ENCODE measurements at places on chromosomes 12 and 14. TPM values are rescaled to one million over a fixed set of nuclear protein-coding genes. Genes with fewer than 3 reads are reported as not detected.

PIANP gene
- total RNA-seq: 3.9 TPM

PTGDR gene
- total RNA-seq: 0.38 TPM

PTPRR gene
- 0.95 TPM for total RNA-seq

FOXG1 gene
- 1.7 TPM for total RNA-seq

PIK3C2G gene
- 8.4 TPM for total RNA-seq

GABARAPL1 gene
- 43.5 TPM for total RNA-seq

- H3K27me3 ChIP-seq: no peaks in the 10 kb centered on the region
- H3K4me1 ChIP-seq: peaks cover 16% of the 10 kb centered on the region
- no peak for DNase-seq
- peak overlapping the region; percentile 30 for H3K4me3 ChIP-seq
Observed at GRCh38 chr12:116346222-116346621, 68.7 kb upstream of the MED13L start.

DNA sequence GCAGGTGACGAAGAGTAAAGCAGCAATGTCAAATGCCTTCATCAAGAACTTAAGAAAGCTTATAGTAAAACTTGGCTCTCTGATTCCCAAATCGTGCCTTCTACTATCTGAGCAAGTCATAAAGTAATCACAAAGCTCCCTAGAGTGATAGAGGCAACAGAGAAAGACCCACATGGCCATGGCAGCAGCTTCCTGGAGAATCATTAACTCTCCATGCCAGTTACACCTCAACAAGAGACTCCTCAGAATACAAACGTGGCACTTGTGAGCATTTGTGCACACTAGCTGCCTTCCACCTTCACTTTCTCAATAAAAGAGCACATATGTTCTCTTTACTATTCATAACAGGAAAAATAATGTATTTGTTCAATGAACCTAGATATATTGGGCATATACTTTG lies 48.0 kb downstream of the PLCZ1 start:
- no peak overlapping the region for H3K4me3 ChIP-seq
- H3K27ac ChIP-seq: no peak overlapping the region
- no peaks in the 10 kb centered on the region for H3K36me3 ChIP-seq
- DNase-seq: no peak
- H3K27me3 ChIP-seq: no peaks in the 10 kb centered on the region

DNA sequence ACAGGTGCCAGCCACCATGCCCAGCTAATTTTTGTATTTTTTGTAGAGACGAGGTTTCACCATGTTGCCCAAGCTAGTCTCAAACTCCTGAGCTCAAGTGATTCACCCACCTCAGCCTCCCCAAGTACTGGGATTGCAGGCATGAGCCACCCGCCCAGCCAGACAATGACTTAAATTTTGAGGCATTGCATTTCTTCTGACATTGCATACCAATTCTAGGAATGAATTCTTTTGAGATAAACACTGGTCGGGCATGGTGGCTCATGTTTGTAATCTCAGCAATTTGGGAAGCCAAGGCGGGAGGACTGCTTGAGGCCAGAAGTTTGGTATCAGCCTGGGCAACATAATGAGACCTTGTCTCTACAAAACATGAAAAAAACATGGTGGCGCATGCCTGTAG lies 2.5 kb upstream of the CELA1 start:
- peaks cover 15% of the 10 kb centered on the region for H3K4me1 ChIP-seq
- no peaks in the 10 kb centered on the region for H3K36me3 ChIP-seq
- no peak overlapping the region for H3K4me3 ChIP-seq

- peak overlapping the region; percentile 92 for H3K27ac ChIP-seq
- H3K36me3 ChIP-seq: peaks cover 5% of the 10 kb centered on the region
- peaks cover 27% of the 10 kb centered on the region for H3K4me1 ChIP-seq
- no peaks in the 10 kb centered on the region for H3K27me3 ChIP-seq
- peak; percentile 80 for DNase-seq
Observed at GRCh38 chr12:79934281-79935020, 446 bp downstream of the PPP1R12A start.

DNA sequence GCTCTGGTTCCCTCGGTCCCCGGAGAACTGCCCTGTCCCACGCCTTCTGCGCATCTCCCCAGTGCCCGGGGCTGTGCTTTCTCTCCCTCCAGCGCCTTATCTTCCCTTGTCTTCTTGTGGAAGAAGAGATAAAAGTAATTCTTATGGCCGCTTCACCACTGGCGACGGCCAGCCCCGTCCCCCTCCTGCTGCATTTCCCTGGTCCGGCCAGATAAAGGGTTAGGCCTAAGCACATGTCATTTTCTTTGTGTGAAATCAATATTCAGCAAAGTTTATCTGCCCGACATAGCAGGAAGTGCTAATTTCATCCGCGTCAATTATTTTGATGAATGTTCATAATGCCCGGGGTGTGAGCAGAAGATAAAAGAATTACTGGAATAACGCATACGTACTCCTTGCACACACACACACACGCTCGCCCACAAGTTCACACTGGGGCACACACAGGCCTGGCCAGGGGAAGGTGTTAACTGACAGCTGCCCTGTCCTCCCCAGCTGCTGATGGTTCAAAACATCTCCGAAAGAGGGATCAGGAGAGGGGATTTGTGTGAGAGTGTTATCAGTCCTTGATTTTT lies 177.7 kb upstream of the LHX5 start:
- peaks cover 69% of the 10 kb centered on the region for H3K27me3 ChIP-seq
- no peaks in the 10 kb centered on the region for H3K36me3 ChIP-seq
- no peak overlapping the region for H3K27ac ChIP-seq
- H3K4me3 ChIP-seq: no peak overlapping the region
- DNase-seq: no peak
- peaks cover 7% of the 10 kb centered on the region for H3K4me1 ChIP-seq

- H3K27me3 ChIP-seq: peaks cover 60% of the 10 kb centered on the region
- no peak overlapping the region for H3K27ac ChIP-seq
- no peak for DNase-seq
- no peaks in the 10 kb centered on the region for H3K4me1 ChIP-seq
Observed at GRCh38 chr14:77154421-77154820, 12.8 kb upstream of the ZDHHC22 start.

DNA sequence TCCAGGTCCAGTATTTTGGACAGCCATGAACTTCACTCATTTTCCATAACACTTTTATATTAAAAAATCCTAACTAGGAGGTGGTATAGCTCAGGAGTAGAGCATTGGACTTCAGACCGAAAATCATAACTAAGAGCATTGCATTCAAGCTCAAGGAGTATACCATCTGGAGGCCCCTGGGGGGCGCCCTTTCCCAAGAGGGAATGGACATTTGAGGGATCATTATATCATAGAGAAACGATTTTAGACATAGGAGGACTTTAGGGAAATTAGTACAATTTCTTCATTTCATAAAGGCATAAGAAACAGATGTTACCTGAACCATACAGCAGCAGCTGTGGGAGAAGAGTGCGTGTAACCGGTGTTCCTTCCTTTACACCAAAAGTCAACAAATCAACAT lies 5.2 kb upstream of the ATG14 start:
- peaks cover 7% of the 10 kb centered on the region for H3K4me1 ChIP-seq
- no peak overlapping the region for H3K27ac ChIP-seq
- H3K27me3 ChIP-seq: peaks cover 13% of the 10 kb centered on the region
- no peaks in the 10 kb centered on the region for H3K36me3 ChIP-seq

GRCh38 chr12:45077251-45077650 lies 26.4 kb upstream of the DBX2 start:
- H3K27ac ChIP-seq: no peak overlapping the region
- H3K36me3 ChIP-seq: no peaks in the 10 kb centered on the region
- peak overlapping the region; percentile 1 for H3K4me3 ChIP-seq
- H3K4me1 ChIP-seq: peaks cover 16% of the 10 kb centered on the region
- no peak for DNase-seq

- H3K36me3 ChIP-seq: peaks cover 25% of the 10 kb centered on the region
- H3K27ac ChIP-seq: peak overlapping the region; percentile 77
- DNase-seq: no peak
- peaks cover 11% of the 10 kb centered on the region for H3K4me1 ChIP-seq
Observed at GRCh38 chr12:1171657-1172408, 180.8 kb downstream of the ERC1 start.

DNA sequence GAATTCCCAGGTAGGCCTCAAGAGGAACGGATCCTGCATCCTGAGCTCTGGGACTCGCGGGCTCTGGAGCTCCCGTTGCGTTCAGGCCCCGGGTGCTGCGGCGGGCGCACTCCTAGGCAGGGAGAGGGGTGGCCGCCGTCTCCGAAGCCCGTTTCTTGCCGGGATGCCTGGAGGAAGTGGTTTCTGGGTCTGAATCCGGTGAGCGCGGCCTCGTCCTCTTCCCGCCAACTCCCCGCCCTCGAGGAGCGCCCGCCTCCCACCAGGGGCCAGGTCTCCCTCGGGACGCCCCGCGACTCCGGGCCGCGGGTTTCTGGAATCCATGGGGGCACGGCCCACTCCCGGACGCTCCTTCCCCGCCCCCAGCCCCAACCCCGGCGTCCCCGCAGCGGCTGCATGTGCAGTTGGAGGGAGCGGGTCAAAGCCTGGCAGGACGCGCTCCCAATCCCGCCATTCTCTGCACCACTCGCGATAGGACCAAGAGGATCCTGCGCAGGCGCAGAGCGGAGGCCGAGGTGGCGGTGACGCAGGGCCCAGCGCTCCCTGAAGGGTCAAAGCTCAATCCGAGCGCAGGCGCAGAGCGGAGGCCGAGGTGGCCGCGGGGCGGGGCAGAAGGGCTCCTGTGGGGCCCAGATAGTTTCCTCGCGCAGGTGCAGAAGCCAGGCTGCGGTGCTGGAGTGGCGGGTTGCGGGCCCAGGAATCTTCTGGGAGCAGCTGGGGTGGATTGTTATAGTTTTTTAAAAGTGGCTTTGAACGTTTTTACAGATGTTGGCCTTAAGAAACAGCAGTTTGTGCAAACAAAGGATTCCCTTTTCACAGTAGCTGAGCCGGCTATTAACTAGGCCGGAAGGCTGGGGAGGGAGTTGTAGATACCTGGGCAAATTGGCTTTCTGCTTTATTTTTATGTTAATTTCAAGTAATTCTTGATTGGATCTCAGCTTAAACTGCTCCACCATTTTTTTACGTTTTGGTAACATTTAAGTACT lies 796.4 kb downstream of the AACS start:
- H3K4me1 ChIP-seq: no peaks in the 10 kb centered on the region
- no peaks in the 10 kb centered on the region for H3K36me3 ChIP-seq
- DNase-seq: no peak
- no peak overlapping the region for H3K27ac ChIP-seq
- no peak overlapping the region for H3K4me3 ChIP-seq
